ENCODE measurements at places on chromosomes 2 and 18. TPM values are rescaled to one million over a fixed set of nuclear protein-coding genes. Genes with fewer than 3 reads are reported as not detected.
A peak's percentile ranks its signal among the peaks of the same experiment; 100 is the strongest.

DNA sequence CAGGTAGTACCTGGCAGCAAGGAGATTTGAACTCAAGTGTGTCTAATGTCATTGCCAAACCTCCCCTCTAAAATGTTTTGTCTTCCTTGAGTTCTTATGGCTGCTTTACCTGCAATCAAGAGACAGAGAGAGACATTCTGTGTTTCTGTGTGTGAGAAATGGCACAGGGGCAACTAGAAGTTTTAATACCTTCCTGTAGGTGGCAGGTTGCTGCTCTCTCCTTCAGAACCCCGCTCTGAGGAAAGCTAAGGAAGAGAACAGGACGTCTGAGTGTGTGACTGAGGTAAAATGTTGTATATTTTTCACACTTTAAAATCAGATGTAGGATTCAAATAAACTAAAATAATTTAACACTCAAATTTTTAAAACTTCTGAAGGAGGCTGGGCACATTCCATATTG, 19.2 kb downstream of the DTNA start:
- DNase-seq: no peak

- DNase-seq: no peak
Observed at GRCh38 chr18:68397241-68398035, 317.5 kb downstream of the TMX3 start.

DNA sequence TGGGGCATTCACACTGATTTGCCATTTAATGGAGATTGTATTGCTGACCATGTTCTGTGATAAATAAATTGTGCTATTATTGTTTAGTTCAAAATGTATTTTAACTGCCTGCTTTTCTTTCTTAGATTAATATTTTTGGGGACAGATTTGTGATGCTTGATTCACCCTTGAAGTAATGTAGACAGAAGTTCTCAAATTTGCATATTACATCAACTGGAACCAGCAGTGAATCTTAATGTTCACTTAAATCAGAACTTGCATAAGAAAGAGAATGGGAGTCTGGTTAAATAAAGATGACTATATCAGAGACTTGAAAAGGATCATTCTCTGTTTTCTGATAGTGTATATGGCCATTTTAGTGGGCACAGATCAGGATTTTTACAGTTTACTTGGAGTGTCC, 1.8 kb downstream of the DNAJC10 start:
- no peak for DNase-seq

- DNase-seq: no peak
Observed at GRCh38 chr2:150640039-150640438, 152.6 kb upstream of the RND3 start.

The LRRTM1 gene
- total RNA-seq: not detected

- no peak for DNase-seq
Observed at GRCh38 chr18:24959051-24959476, 392.9 kb downstream of the ZNF521 start.

DNA sequence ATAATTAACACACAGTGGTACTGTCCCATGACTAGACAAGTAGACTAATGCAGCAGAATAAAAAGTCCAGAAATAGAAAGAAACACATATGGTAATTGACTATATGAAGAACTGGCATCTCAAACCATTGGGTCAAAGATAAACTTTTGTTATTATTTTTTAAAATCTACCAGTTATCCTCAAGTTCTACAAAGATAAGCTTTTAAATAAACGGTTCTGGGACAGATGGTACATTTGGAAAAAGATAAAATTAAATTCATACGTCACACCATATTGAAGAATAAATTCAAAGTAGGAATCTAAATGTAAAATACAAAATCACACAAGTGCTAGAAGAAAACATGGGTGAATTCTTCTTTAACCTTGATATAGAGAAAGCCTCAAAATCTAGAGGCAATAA, 37.6 kb upstream of the PLEKHM3 start:
- no peak for DNase-seq

GRCh38 chr2:25053041-25053440, 11.2 kb downstream of the EFR3B start:
- no peak for DNase-seq

The CNDP1 gene
- total RNA-seq: not detected

DNA sequence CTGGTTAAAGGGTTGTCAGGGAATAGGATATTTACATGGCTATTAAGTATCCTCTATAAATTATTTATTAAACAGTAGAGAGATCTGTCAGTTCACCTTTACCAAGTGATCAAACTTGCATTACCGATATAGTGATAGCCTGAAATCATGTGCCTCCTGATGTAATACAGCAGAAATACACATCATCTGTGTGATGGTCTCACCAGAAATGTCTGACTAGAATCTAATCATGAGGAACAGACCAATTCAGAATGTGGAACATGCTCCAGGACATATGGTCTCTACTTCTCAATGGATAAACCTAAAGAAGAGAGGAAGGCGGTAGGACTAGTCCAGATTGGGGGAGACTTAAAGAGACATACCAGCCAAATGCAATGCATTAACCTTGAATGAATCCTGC, 6.2 kb downstream of the VPS54 start:
- DNase-seq: no peak

The TGIF1 gene
- total RNA-seq: 28.2 TPM

- DNase-seq: peak; percentile 95
Observed at GRCh38 chr2:12918835-12919445, 202.2 kb downstream of the TRIB2 start.

The REG3G gene
- not detected for total RNA-seq

DNA sequence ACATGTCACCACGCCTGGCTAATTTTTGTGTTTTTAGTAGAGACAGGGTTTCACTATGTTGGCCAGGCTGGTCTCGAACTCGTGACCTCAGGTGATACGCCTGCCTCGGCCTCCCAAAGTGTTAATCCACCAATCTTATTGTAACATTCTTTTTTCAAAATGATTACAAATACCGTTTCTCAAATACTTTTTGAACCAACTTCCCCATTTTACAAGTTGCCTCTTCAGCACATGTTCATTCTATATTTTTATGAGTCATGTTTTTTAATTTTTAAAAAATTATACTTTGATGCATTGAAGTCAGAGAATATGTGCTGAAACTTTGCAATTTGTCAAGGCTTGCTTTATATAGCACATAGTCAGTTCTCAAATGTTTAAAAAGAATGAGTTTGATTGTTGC, 58.2 kb downstream of the QPCT start:
- DNase-seq: no peak

The TRIB2 gene
- total RNA-seq: 59.4 TPM

DNA sequence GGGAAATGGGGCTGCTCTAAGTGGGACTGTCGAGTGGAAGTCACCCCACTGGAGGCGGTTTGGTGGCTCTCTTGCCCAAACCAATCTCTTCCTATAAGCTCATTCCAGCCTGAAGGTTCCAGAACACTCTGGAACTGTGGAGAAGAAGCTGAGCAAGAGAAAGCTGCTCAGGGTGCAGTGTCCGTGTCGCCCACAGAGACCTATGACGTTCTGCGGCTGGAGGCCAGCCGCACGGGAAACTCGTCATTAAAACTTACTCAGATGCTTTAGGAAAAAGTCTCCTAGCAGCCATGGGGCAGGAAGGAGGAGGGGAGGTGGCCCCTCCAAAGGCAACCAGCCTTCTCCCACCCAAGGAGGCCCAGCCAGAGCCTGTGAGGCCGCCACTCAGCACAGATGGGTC, 41.7 kb downstream of the ADCY3 start:
- DNase-seq: no peak

- no peak for DNase-seq
Observed at GRCh38 chr2:25566094-25566493, 107.3 kb downstream of the DTNB start.

GRCh38 chr18:13318731-13319501, 100.4 kb downstream of the LDLRAD4 start:
- no peak for DNase-seq

The CRYGD gene
- total RNA-seq: not detected

DNA sequence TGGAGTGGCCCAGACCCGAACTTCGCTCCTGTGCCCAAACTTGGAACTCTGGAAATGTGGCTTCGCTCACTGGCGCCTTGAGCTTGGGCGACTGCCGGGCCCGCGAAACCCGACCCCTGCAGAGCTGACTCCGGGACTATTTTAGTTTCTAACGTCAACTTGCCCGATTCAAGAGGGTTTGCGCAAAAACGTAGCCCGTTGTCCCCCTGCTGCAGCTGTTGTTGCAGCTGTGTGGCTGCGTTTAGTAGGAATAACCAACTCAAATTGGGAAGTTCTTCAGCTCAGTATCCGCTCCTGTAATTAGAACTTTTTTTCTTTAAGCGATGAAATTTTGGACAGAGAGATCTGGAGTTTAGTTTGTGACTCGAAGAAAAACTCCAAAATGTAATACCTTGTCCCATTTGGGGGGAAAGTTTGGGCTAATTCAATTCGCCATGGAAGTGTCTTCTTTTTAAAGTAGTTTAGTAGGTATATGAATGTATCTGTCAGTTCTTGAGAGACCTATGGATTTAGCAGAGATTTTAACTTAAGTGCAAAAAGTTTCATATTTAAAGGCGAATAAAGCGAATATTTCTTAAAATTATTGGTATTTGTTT, 559 bp downstream of the MYL12A start:
- DNase-seq: peak; percentile 36

The SPATA3 gene
- total RNA-seq: not detected

The SULT1C4 gene
- not detected for total RNA-seq
